ENCODE measurements at places on chromosomes 1 and 21. TPM values are rescaled to one million over a fixed set of nuclear protein-coding genes. Genes with fewer than 3 reads are reported as not detected.

Gene ZNF697
- polyA plus RNA-seq: not detected

Gene OR2M3
- not detected for polyA plus RNA-seq

Gene CHRM3
- polyA plus RNA-seq: not detected

Gene SPRR4
- not detected for polyA plus RNA-seq

Gene CD1D
- 20.5 TPM for polyA plus RNA-seq

Gene FCRL6
- 2.1 TPM for polyA plus RNA-seq

Gene ZNF672
- polyA plus RNA-seq: 46.3 TPM

Gene LCE1C
- polyA plus RNA-seq: not detected

Gene ACTA1
- polyA plus RNA-seq: not detected

Gene DEGS1
- polyA plus RNA-seq: 114 TPM

Gene SLAMF9
- not detected for polyA plus RNA-seq

Gene TNFRSF1B
- polyA plus RNA-seq: 117 TPM

Gene FAM89A
- polyA plus RNA-seq: 6.9 TPM

Gene LCE3D
- polyA plus RNA-seq: not detected

Gene MARK1
- 0.51 TPM for polyA plus RNA-seq

Gene FABP3
- polyA plus RNA-seq: not detected

Gene EPHA10
- polyA plus RNA-seq: not detected

Gene ITLN2
- not detected for polyA plus RNA-seq

Gene RGSL1
- polyA plus RNA-seq: not detected

Gene URB2
- 5.6 TPM for polyA plus RNA-seq

Gene PRAMEF8
- not detected for polyA plus RNA-seq

Gene OR14C36
- not detected for polyA plus RNA-seq

Gene COL8A2
- polyA plus RNA-seq: not detected

Gene REN
- not detected for polyA plus RNA-seq

Gene TPTE
- not detected for polyA plus RNA-seq

Gene CD247
- 63.3 TPM for polyA plus RNA-seq

Gene DMBX1
- not detected for polyA plus RNA-seq

Gene PLEKHA6
- 0.11 TPM for polyA plus RNA-seq

Gene NGF
- polyA plus RNA-seq: not detected

Gene KLF17
- not detected for polyA plus RNA-seq

Gene CORT
- not detected for polyA plus RNA-seq
